ENCODE measurements at places on chromosomes 12 and 14. TPM values are rescaled to one million over a fixed set of nuclear protein-coding genes. Genes with fewer than 3 reads are reported as not detected.
A peak's percentile ranks its signal among the peaks of the same experiment; 100 is the strongest.

GRCh38 chr12:18391151-18391550, 129.8 kb downstream of the PIK3C2G start:
- no peak for DNase-seq

GRCh38 chr12:63766498-63766897, 13.2 kb upstream of the RXYLT1 start:
- no peak for DNase-seq

The KRT75 gene
- not detected for total RNA-seq

The CFAP251 gene
- total RNA-seq: 1.8 TPM

- no peak for DNase-seq
Observed at GRCh38 chr12:118346895-118347294, 25.8 kb downstream of the TAOK3 start.

GRCh38 chr14:49852301-49853157, at the start of gene NEMF:
Gene NEMF, minus strand, starts transcription at chr14:49852788. Its CDS starts 35 bp downstream, at chr14:49852753.
- peak; percentile 77 for DNase-seq

DNA sequence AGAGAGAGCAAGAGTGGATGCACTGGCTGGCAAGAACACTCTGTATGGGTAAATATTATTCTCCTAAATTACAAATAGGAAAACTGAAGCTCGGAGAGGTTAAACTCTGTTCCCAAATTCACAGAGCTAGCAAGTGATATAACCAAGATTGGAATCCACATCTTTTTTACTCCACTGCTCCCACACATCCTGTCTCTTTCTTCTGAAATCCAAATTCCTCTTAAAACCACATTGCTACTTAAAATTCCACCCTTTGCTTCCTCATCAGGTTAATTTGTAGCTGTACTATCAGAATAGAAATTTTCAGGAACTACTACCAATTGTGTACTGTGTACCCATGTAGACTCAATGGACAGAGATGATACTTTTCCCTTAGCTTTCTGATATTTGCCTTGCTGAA, 74.4 kb downstream of the ARMH4 start:
- DNase-seq: no peak

- no peak for DNase-seq
Observed at GRCh38 chr12:12646483-12647072, 34.9 kb downstream of the CREBL2 start.

The TSPAN19 gene
- total RNA-seq: not detected

The SH2B3 gene
- total RNA-seq: 58.5 TPM

GRCh38 chr12:75660107-75660530, 148.7 kb upstream of the KRR1 start:
- DNase-seq: no peak

GRCh38 chr12:25651931-25652330, 98.8 kb upstream of the LMNTD1 start:
- no peak for DNase-seq

The GPR68 gene
- 14.0 TPM for total RNA-seq

The GALNT16 gene
- 0.56 TPM for total RNA-seq

DNA sequence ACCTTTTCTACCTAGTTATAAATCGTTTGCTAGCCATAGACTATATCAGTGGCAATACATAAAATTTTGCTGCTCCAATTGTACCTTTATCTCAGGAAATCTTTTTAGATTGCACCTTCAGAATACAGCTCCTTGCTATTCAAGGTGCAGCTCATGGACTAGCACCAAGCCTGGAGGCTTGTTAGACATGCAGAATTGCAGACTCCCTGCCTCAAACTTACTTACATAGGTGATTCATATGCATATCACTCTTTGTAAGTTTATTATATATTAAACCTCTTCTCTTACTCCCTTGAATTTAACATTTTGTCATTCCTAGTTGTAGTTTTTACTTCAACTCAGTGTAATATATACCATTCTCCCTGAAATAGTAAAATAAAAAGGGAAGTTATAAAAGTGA, 195.4 kb upstream of the PDZRN4 start:
- no peak for DNase-seq

GRCh38 chr12:132687211-132688164, at the start of the genes POLE and PXMP2:
Gene POLE, minus strand, starts transcription at chr12:132687342. Its CDS starts 27 bp downstream, at chr12:132687315.
Gene PXMP2, plus strand, starts transcription at chr12:132687587. Its CDS starts 84 bp downstream, at chr12:132687671.
- DNase-seq: peak; percentile 95

GRCh38 chr12:31749024-31749704, 20.3 kb upstream of the AMN1 start:
- peak; percentile 72 for DNase-seq

The LHX5 gene
- total RNA-seq: not detected

The PLCZ1 gene
- not detected for total RNA-seq

The WSCD2 gene
- not detected for total RNA-seq

The TBPL2 gene
- total RNA-seq: not detected

The POTEG gene
- not detected for total RNA-seq
